Erythroblast (primary cell): ENCODE measurements at places on chromosomes 5 and 9.

- no peak for DNase-seq
Measured at GRCh38 chr9:128898845-128899565, 17.1 kb downstream of the LRRC8A start.

- DNase-seq: no peak
Measured at GRCh38 chr5:87169300-87169991, 98.2 kb upstream of the RASA1 start.

DNA sequence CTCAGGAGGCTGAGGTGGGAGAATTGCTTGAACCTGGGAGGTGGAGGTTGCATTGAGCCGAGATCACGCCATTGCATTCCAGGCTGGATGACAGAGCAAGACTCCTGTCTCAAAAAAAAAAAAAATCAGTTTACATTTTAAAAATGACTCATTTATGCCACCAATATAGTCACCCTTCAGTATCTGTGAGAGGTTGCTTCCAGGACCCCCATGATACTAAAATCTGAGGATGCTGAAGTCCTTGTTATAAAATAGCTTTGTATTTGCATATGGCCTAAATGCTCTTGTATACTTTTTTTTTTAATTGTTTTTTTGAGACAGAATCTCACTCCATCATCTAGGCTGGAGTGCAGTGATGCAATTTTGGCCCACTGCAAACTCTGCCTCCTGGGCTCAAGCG is 5.8 kb downstream of the OCLN start:
- no peak for DNase-seq

DNA sequence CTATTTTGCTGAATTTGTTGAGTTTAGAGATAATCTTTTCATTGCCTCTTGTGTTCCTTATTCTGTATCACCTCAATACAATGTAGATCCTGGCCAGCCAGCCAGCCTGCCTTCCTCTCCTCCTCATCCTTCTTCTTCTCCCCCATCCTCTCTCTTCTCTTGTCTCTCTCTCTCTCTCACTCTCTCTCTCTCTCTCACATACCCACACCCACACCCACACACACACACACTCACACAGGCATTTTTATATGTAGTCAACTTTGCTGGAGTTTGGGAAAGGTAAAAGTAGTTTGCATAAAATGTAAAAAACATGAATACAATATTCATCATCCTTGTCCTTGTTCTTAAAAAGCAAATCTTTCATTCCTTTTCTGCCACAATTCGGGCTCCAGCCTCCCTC is 60.5 kb downstream of the ZFAND5 start:
- DNase-seq: no peak

DNA sequence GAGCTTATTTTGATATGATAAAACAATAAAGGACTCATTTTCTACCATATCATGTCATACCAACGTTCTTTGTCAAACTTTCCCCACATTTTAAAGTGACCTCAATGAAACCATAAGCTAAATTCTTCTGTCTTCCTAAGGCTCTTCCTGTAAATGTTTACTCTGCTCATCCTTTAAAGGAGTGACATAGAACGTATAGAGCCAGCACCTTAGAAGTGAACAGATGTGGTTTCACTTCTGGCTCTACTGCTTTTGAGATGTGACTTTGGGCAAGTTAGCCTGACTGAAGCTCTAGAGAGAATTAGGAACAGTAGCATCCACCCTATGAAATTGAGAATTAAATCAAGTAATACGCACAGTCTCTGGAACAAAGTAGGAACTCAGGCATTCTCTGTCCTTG is 24.1 kb downstream of the SAR1B start:
- peak; percentile 41 for DNase-seq

GRCh38 chr5:179793468-179794139 is at the start of gene LTC4S:
Gene LTC4S (plus strand): TSS chr5:179793986. CDS start chr5:179794081, 95 bp downstream.
- peak; percentile 44 for DNase-seq
